Left ventricle myocardium superior (tissue), 1 donor: ENCODE measurements at places on chromosomes 3 and 15.
A peak's percentile ranks its signal among the peaks of the same experiment; 100 is the strongest.

DNA sequence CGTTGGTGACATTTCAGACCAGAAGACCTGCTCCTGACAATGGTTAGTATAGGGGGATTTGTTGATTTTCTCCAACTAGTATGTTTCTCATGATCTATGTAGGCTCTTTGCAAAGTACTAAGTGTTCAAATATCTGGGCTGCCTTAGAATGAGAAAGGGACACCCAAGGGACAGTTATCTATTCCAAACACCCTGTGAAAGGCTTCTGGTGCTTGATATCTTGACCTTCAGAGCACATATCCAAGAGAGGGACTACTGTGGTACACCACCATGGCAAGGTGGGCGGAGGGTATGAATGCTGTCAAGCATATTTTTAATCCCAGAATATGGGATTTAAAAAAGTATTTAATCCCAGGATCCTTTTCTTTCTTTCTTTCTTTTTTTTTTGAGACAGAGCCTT is 1.1 kb downstream of the FANCD2OS start:
- DNase-seq = no peak

DNA sequence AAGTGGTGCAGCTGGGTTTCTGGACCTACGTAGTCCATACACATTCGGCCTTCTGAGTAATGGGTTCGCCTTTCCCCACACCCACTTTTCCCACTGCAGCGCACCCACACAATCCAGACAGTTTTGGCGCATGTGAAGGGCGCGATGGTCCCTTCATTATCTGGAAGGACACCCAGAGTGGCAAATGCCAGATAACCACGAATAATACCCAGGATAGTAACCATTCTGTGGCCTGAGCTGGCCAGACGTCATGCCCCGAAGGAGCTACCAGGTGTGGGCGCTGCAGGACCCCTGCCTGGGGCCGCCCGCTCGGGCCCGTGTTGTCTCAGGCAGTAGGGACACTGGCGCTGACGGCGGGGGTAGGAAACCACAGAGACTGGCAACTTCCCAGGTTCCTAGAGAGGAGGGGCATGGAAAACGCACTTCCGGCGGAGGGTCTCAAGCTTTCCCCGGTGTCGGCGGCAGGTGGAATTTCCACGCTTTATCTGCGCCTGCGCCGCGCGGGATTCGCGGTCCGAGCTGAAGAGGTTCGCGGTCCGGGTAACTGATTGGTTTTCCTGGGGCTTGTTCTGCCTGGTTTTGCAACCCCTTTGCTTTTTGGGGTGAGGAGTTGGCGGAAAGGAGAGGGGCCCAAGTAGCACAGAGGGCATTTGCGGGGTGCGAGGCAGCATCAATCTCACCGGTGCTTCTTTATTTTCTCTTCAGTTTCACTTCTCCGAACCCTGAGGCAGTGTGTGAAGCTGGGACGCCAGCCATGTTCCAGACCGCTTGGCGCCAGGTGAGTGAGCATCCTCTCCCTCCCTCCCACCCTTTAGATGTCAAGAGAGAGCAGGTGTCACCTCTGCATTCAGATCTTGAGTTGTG is at the start of gene ZNF620:
TSS of gene ZNF620 (plus strand) at position 441 of the 864 bp plus-strand sequence. CDS start at position 755, 314 bp downstream.
- DNase-seq = peak; percentile 80

DNA sequence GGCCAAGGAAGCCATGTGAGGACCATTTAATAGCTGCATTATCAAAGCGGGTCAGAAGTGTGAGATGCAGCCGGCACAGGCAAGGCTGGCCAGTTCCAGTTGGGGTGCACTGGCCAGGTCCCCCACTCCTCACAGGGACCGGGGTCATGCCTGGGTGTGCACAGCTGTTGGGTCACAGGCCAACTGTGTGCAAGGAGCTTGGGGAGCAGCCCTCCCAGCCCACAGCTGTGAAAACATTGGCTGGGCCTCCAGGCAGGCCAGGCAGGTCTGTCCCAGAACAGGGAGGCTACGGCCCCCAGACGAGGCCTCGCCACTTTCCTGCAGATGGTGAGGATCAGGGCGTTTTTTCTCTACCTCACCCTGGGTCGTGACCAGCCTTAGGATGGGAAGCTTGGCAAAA is 521.0 kb downstream of the NTRK3 start:
- no peak for DNase-seq

DNA sequence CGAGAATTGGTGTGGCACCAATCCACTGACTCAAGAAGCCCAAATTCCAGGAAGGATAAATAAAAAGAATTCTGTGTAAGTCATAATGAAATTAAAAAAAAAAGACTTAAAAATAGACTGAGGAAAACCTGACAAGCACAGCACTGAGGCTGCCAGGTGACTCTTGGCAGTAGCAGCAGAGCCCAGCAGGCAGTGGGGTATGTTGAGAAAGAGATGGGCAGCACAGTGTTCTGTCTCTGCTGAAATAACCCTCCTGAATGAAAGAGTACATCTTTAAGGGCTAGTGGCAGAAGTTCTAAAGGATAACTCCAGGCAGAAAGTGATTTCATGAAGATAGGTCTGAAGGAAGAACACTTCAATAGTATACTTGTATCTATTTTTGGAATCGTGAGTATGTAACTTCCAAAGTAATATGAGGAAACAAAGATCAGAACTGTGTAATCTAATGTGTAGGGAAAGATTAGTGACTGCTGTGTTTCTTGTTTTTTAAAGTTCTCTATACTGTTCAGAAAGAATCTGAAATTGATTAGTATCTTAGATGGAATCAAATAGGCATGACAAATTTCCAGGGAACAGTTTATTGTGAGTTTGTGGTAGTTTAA is 75.9 kb downstream of the RAB7A start:
- peak; percentile 69 for DNase-seq

DNA sequence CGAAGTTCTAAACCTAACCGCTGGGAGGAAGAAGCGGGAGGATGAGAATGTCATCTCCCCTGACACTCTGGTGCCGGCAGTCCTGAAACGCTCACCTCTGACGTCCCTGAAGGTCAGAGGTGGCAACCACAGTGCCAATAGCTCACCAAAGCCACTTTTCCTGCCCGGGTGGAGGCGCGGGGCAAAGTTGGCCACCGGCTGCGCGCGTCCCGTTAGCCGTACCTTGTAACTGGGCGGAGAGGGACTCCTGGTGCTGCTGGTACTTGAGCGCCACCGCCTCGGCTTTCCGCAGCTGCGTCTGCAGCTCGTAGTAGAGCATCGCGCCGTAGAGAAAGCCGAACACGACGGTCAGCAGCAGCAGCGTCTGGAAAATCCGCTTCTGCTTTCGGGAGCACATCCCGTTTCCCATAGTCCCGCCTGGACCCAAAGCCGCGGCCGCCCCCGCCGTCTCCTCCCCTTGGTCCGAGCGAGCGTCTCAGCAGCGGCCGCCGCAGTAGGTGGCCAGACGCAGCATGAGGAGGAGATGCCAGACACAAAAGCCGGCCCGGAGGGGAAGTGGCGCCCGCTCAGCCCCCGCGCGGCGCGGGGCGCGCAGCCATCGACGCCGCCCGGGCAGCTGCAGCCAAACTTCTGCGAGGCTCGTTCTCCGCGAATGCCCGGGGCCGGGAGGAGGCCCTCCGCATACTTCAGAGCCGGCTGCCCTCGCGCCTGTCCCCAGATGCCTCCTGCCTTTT is 680 bp downstream of the GOLIM4 start:
- DNase-seq = peak; percentile 80

GRCh38 chr15:40595219-40595618 is 1.2 kb downstream of the KNL1 start:
- no peak for DNase-seq

GRCh38 chr15:57129064-57129463 is 210.6 kb downstream of the TCF12 start:
- DNase-seq = no peak

- DNase-seq = no peak
These were observed 7.0 kb downstream of the GPR160 start for GRCh38 chr3:170044795-170045244.

- no peak for DNase-seq
These were observed 40.1 kb downstream of the ADAMTSL3 start for GRCh38 chr15:83694015-83694414.

- no peak for DNase-seq
These were observed 55.3 kb upstream of the VILL start for GRCh38 chr3:37935290-37935668.

DNA sequence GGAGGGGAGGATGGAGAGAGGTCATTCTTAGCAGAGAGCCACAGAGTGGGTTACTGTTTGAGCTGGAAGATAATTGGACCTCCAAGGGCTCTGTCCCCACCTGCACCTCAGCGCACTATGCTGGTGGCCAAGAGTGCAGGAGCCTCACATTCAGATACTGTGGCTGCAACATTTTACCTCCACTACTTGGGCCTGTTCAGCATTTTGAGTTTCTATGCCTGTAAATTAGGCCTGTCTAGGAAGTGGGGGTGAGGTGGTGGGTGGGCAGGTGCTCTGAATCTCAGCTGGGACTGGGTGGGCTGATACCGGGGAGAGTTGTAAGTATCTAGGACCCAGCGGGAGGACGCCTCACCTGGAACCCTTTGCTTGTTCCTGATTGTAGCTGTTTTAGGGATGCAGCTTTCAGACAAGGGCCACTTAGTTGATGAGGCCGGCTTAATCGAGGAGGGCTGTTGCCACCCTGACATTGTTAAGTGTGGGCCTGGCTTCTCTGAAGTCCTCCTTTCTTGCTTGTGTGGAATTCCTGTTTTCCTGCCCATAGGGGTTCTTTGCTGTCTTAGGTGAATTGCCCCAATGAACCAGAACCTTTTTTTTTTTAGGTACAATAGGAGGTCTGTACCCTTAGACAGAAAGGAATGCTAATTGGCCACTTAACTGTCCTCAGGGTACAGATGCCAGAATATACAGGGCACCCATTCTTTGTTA is 83.8 kb downstream of the SMAD3 start:
- DNase-seq = no peak

GRCh38 chr3:194877291-194878119 is 191.8 kb downstream of the FAM43A start:
- DNase-seq = no peak

DNA sequence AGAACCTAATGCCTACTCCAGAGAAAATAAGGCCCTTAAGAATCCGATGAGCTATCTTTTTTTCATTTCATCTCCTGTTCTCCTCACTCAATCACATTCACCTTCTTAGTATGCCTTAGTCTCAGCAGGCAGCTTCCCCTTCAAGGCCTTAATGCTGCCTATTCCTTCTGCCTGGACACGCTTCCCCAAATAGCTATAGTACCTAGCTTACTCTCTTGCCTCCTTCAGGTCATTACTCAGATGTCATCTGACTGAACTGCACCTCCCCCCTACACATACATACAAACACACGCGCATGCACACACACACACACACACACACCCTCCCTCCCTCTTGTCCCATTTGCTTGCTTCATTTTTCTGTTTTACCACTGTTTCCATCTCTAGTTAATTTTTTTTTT is 191.5 kb upstream of the MLF1 start:
- no peak for DNase-seq

DNA sequence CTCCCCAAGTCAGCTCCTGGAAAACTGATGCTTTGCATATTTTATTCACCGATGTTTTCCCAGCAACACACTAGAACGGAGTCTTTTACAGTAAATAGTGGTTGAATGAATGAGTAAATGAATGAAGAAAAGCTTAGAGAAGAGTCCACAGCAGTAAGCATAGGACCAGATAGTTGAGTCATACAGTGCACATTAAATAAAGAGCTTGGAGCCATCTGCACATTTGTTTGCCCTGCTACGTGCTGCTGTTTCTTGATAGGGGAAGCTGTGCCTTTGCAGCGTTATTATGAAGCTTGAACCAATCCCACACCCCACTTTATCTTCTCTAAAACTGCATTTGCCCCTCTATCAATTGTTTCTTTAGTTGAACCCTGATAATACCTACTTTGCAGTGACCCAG is 1.2 kb downstream of the FAM98B start:
- no peak for DNase-seq

- DNase-seq = no peak
These were observed 116.5 kb downstream of the RSRC1 start for GRCh38 chr3:158226429-158226828.

GRCh38 chr3:10915376-10915775 is 77.2 kb upstream of the SLC6A1 start:
- no peak for DNase-seq

- no peak for DNase-seq
These were observed 2.6 kb upstream of the TMCO5A start for GRCh38 chr15:37931868-37932267.

DNA sequence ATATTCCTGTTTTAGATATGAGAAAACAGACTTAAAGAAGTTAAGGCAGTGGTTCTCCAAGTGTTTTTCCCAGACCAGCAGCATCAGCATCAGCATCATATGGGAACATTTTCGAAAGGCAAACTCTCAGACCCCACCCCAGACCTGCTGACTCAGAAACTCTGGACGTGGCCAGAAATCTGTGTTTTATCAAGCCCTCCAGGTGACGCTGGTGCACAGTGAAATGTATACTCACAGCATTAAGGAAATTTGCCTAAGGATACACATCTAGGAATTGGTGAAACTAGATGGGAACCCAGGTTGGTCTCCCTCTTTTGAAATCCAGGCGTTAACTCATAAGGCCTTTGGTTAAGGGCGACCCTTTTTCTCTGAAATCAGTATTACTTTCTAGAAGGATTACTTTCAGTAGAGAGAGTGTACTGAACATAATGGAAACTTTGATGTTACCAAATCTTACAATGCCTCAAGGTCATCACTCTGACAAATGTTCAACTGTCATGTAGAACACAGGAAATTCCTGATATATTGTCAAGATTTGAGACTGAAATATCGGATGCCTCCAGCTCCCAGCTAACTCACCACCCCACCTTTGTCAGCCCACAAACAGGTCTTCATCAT is 910.2 kb downstream of the ROBO1 start:
- no peak for DNase-seq

GRCh38 chr15:75723847-75724660 is 11.4 kb upstream of the CSPG4 start:
- peak; percentile 89 for DNase-seq

GRCh38 chr3:27614592-27614991 is 107.5 kb downstream of the EOMES start:
- no peak for DNase-seq

DNA sequence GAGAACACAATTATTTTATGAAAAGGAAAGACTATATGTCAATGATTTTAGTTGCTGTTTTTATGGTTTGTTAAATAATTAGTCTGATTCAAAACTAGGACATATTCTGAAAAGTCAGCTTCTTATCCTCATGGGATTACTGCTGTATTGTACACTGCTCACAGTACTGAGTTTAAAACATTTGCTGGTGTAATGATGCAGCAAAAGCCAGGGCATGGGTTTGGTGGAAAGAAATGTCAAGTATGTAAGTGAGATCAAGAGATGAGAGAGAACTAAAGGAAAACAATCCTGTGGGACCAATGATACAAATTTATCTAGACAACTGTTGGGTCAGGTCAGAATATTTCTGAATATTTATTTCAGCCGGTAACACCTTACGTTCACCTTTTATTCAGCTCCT is 210.1 kb upstream of the ARHGEF26 start:
- DNase-seq = no peak
